ENCODE measurements at places on chromosomes 3 and 15.

- DNase-seq, result no peak
Observed at GRCh38 chr15:27232876-27233275, 261.9 kb downstream of the GABRG3 start.

DNA sequence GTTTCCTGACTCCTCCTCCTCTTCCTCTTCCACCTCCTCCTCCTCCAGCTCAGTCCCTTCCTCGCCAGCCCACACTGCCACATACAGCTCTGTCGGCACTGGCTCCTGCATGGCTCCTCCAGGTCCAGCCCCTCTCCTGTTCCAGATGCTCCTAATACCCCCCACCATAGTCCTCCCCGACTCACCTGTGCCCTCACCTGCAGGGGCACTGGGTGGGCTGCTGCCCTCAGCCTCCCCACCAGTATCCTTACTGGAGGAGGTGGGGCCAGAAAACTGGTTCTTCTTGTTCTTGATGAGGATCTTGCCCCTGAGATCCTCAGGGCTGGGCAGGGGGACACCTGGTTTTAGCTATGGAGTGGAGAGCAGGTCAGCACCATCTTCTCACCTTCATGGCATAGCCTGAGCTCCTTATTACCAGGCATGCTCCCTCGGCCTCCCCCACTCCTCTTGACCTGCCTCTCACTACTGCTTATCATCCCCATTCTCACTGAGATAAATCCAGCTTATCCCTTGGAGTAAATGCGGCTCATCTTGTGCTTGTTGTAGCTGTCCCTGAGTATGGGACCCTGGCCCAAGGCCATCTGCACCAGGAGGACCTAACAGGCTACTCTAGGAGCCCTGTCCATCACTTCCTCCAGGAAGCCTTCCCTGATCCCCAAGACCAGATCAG, 11.0 kb downstream of the PLCB2 start:
- no peak for DNase-seq

- DNase-seq, result no peak
Observed at GRCh38 chr3:114569186-114569585, 275.4 kb downstream of the TIGIT start.

DNA sequence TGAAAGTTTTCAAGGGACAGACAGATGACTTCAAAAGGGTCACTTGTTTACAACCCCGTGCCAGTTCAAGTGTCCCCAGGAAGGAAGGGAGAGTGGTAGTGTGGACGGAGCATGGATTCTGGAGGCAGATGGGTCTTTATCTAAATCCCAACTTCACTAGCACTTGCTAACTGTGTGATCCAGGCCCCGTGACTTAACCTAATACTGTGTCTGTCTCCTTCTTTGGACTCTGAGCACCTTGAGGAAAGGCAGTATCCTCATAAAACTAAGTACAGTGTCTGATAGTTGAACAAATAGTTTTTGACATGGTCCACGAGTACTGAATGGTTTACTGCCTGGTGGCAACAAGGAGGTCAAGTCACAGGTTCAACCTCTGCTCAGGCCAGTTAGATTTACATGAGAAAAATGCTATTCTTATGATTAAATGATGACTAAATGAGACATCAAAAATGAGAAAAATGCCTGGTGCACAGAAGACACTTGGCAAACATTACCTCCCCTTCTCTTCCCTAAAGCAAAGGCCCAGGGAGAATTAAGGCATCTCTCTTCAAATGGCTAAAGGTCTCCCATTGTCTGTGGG, 48.9 kb downstream of the ABCC5 start:
- no peak for DNase-seq

GRCh38 chr3:151859233-151859673, 14.2 kb upstream of the SUCNR1 start:
- DNase-seq, result no peak

DNA sequence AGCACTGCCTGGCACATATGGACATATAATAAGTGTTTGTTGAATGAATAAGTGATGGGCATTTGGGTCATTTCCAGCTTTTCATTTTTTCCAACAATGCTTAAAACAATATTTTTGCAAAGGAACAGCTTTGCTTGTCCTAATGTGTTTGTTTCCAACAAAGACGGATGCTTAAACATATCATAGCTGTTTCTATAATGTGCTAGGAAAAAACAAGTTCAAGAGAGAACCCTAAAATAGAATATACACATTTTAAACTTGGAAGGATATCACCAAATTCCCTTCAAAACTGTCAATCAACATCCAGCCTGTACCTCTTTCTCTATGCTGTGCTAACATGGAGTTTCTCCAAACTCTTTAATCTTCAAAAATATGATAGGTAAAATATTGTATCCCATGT, 224.5 kb upstream of the WNT5A start:
- no peak for DNase-seq

DNA sequence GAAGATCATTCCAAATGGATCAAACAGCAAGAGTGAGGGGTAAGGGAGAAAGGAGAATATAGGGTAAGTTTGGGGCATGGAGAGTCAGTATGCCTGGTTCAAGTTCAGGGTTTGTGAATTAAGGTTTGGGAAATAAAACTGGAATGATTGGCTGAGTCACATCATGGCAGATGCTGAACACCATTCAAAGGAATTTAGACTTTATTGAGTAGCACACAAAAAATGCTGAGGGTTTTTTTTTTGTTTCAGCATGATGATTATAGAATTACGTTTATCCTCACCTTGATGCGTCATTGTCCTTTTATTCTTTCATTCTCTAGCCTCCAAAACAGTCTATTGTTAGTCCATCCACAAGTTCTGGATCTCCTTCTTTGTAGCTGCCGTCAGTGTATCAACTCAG, 220.0 kb upstream of the UMPS start:
- DNase-seq, result no peak

DNA sequence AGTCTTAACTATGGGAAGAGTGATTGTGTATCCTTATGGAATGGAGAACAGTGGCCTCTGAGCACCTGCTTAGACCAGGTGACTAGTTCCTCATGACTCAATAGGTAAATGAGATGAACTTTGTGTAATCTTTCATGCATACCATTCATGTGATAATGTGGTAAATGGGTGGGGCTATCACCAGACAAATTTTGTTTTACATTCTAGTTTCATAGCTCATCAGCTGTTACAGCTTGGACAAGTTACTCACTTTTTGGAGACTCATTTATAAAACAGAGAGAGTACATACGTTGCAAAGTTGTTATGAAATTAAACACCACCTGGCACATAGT, 103.7 kb upstream of the TGFBR2 start:
- no peak for DNase-seq

DNA sequence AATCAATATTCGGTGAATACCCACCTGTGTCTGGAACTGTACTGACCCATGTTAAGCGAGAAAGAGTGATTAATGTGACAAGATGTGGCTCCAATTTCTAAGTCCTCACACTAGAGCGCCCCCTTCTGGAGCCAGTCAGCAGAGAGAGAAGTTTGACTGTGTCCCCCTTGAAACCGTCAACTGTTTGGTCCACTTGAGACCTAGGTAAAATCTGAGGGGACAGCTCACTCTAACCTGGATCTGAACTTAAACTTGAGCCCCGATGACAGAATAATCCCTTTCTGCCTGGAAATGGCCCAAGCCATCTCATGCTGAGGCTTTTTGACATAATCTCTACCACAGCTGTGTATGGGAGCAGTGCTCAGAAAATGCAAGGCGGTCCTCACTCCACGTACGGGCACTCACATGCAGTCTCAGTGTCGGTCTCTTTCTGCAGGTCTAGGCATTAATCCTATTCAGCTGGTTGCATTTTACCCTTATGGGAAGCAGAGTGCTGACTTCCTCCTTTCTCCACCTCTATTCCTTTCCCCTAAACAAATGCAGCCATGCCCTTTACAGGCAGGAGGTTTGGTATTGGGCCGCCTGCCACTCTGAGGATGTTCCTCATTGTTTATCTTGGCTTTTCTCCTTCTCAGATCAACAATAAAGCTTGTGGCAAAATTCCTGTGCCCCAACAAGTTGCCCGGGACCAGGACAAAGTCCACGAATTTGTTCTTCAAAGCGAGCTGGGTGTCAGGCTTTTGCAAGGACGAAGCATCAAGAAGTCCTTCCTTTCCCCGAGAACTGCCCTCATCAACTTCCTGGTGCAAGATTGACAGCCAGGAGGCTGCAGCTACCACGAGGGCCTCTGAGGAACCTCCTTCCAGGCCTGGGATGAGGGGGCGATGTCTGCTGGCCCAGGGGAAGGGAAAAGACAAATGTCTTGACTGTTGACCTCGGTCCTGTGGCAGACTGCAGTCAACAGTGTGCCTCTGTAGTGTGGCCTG, 47.5 kb upstream of the LIMD1 start:
- DNase-seq, result peak; percentile 16

DNA sequence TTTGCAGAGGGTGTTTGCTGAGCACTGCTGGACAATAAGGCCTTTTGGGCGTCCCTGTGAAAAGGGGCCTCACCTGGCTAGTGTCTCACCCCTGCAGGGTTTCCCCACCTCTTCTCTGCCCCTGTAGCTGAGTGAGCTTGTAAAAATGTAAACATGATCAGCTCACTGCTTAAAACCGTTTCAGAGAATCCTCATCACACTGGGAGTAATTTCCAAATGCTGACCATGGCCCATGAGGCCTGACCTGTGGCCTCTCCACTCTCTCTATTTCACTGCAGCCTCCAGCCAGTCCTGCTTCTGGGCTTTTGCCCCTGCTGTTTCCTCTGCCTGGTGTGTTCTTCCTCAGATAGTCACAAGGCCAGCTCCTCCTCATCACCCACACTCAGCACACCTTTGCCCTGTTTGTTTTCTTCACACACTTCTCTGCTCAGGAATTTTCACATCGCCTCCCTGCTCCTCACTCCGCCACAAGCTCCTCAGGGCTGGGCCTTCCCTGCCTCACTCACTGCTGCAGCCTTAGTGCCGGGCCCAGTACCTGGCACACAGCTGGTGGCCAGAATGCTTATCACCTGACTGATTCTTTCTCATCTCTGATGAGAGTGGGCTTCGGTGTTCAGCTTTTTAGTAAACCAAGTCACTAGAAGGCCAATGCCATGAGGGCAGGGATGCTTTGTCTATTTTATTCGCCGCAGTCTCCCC, 79.3 kb upstream of the SEC13 start:
- no peak for DNase-seq

DNA sequence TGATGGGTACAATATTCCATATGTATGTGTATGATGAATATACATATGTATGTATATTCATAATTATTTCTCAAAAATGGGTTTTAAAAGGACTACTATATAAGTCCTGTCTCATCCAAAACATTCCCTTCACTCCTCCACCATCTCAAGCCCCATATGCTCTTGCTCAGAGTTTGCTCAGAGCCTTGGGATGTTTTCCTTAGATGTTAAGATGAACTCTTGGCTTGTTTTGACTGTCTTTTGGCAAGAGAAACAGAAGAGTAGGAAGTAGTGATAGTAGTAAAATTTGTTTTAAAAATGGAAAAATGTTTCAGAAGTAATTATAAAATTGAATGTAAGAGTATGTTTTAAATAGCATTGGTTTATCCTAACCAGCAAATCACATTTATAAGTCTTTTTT, 6.2 kb upstream of the EPHA3 start:
- no peak for DNase-seq

- no peak for DNase-seq
Observed at GRCh38 chr3:146249921-146250320, 984 bp downstream of the PLSCR4 start.

- peak; percentile 39 for DNase-seq
Observed at GRCh38 chr3:10366651-10367101, 45.8 kb upstream of the SEC13 start.

DNA sequence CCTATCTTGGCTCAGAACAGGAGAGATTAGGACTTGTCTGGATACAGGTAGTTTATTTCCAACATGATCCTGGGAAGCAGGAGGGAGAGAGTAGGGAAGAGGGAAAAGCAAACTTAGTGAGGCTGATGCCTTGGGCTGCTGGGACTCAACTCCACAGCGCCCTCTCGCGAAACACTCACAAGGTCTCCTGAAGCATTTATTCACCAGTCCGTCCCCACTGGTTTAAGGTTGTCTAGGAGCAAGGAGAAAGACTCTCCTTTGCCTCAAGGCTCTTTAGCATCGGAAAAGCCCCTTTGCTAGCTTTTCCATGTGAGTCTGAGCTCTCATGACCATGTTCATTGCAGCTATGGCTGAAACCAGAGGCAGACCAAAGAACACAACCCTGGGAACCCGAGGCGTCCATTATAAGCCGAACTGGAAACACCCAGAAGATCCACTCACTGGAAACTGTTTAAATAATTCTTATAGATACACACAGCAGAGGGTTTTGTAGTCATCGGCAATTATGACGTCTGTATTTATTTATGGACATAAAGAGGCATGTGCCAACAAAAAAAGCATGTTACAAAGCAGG, 244.5 kb downstream of the CD47 start:
- no peak for DNase-seq

DNA sequence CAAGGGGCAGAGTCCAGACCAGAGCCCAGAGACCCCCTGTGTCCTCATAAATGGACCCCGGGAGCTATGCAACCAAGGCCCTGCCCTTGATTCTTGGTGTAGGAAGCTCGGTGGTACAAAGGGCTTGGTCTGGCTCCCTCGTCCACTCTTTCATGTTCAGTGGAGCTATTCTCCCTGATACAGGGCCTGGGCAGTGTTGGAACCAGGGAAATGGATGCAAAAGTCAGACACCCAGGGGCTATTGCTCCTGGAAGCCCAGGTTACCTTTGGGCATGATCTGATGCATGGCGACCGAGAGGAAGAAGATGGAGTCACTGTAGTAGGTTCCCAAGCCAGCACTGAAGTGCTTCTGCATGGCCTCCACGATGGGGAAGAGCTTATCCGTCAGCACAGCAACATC, 44.5 kb downstream of the XXYLT1 start:
- DNase-seq, result no peak

- DNase-seq, result no peak
Observed at GRCh38 chr3:111321786-111322185, 220.2 kb upstream of the CD96 start.

GRCh38 chr15:25714538-25714840, 148.6 kb downstream of the ATP10A start:
- DNase-seq, result no peak

- no peak for DNase-seq
Observed at GRCh38 chr3:46433841-46434240, 26.8 kb downstream of the CCRL2 start.

GRCh38 chr3:35849963-35850362, 210.6 kb downstream of the ARPP21 start:
- no peak for DNase-seq

DNA sequence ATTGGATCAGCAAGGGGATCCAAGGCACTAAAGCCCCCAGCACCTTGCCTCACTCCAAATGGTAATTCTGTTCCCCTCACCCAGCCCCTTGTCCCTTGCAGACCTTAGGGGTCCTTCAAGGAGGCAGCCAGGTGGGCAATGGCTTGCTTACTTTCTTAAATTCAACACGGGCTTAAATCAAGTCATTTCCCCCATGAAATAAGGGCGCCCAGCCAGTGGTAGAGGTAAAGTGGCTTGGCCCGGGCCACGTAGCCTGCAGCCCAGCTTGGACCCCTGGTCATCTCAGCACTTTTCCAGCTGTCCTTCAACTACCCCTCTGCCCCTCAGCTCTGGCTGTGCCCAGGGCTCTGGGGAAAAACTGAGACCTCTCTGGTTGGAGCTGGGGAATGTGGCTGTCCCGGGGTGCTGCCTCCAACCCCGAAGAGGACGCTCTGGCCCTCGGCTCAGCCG, 1.2 kb downstream of the PSTPIP1 start:
- no peak for DNase-seq

GRCh38 chr3:187286467-187287059, 5.0 kb downstream of the MASP1 start:
- no peak for DNase-seq

GRCh38 chr15:81434851-81435250, 60.8 kb upstream of the TMC3 start:
- no peak for DNase-seq

GRCh38 chr15:22866079-22866478, 27.6 kb downstream of the NIPA2 start:
- DNase-seq, result no peak

All from activated T-cell treated with anti-CD3 and anti-CD28 coated beads for 24 hours (primary cell).